H54 (cell line): ENCODE measurements at places on chromosomes 12 and 14.
A peak's percentile ranks its signal among the peaks of the same experiment; 100 is the strongest.

DNA sequence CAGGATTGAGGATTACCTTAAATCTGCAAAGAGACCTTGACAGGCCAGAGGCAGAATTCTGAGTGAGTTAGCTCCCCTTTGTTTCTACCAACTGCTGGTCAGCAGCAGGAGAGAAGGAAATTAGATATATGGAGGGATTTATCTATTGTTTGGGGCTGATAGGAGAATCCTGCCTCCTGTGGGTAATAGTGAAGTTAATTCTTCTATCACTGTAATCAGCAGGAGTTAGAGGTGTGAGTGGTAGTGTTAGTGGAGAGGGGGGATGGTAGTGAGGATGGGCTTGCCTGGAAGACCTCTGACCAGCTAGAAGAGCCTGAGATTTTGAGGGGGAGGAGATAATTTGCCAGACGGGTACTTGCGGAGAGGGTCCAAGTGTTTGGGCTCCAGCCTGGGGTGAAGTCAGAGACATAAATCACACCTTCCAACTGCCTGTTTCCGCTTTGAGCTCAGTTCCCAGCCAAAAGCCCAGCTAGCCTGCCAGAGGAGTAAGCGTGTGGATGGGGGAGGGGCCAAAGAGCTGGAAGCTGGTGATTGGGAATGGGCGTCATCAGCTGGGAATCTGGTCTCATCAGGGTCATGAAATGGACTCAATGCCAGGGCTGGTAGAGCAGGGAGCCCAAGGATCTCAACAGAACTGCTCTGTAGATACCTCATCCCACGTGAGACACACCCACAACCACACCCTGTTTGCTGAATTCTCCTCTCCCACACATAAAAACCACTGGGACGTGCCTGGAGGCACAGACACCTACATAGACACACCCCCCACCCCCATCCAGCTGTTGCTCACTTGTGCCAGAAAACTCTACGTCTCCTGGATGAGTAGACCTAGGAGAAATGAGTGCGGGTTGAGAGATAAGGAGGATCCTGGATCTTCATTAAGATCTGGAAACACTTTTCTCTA, 13.1 kb upstream of the ITGA5 start:
- no peak for DNase-seq

DNA sequence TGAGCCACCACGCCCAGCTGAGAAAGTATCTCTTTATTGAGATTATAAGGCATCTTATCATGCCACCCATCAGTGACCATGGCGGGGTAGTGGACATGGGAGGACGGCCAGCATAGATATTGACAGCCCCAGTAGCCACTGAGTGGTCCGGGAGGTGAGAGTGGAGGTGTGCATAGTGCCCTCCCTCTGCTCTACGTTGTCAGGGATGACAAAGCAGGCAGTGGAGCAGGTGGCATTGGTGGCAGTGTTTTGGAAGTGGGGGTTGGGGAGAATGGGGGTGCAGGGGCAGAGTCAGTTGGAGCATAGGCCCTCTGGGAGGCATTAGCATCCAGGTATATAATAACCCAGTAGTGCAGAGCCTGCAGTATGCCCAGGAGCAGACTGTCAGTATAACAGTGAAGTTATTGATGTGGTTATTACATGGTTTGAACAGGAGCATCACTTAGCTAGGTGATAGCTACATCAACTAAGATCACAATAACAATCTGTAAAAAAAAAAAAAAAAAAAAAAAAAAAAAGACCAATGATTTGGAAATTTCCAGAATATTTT, 41.1 kb downstream of the GNG2 start:
- no peak for DNase-seq

GRCh38 chr14:87990682-87991081, 2.3 kb downstream of the GALC start:
- no peak for DNase-seq

GRCh38 chr12:104699489-104700190, 242.9 kb downstream of the CHST11 start:
- no peak for DNase-seq

DNA sequence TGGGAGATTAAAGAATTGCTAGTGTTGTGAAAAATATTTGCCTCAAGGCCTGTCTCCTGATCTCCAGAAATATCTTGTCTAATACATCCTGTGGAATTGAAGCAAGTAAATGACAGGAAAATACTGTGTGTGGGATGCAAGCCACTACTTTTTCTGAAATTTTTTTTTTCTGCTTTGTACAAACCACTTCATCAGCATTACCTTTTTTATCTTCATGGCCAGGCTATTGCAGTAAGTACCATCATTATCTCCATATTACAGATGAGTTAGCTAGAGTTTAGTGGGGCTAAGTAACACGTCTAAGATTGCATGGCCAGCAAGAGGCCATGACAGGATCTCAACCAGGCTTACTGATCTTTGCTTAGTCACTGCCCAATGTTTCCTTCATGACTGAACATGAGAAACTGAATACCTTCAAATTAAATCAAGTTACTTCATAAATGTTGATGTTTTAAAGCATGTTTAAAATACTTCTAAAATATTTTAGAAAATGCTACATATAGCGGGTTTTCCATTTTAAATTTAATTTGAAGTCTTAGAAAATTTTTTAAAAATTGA, 273.7 kb downstream of the SLC6A15 start:
- DNase-seq: no peak

DNA sequence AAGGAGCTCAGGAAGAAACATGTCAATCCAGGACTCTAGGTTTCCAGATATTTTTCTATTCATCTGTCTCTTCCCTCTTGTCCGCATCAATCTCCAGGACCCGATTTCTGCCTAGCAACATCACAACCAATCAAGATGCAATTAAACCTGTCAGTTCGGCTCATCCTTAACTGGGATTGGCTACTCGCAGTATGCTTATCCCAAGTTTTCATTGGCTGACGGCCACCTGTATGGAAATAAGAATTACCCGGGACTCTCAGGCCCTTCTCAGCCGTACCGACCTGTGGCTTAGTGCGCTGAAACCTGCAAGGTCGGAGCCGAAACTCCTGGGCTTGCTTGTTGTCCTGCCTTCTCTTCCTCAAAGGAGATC, 20.4 kb upstream of the ATP5MC2 start:
- peak; percentile 93 for DNase-seq

GRCh38 chr12:109539508-109539907, 33.8 kb downstream of the MMAB start:
- peak; percentile 45 for DNase-seq

GRCh38 chr14:102507081-102507856, 2.3 kb downstream of the ANKRD9 start:
- no peak for DNase-seq

DNA sequence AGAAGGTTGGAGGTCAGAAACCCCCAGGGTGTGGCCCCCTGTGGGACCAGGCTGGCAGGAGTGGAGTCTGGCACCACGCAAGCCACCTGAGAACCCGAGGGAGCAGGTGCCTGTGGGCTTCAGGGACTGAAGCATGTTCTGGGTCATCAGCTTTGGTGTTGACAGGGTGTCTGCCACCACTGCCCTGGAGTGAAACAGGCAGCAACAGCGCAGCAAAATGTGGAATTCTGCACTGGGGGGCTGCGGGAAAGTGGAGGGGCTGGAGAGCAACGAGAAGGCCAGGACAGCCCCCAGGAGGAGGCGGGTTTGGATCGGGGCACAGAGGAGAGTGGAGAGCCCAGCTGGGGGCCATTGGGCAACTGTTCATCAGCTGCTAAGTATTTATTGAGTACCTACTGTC, 15.9 kb downstream of the PHETA1 start:
- DNase-seq: no peak

DNA sequence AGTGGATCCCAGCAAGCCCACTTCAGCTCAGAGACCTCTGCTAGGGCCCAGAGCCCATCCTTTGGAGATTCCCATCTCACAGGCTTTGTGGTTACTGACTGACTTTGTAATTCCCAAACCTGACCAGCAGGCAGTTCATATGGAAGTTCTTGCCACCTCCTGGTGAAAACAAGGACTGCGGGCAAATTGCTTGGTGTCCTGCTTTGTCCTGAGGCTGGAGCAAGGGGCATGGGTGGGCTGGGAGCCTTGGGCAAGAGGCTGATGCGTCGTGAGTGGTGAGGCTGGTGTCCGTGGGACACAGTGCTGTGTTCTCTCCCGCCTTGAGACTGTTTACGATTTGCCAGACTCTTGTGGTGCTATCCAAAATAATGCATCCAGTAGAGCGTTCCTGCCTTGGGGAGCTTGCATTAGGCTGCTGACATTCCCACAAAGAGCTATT, 91.0 kb downstream of the LRRC74A start:
- DNase-seq: no peak

GRCh38 chr12:105212438-105212837, 23.5 kb downstream of the APPL2 start:
- no peak for DNase-seq
